Dermis microvascular lymphatic vessel endothelial cell (primary cell): ENCODE measurements at places on chromosomes 1 and 21.

DNA sequence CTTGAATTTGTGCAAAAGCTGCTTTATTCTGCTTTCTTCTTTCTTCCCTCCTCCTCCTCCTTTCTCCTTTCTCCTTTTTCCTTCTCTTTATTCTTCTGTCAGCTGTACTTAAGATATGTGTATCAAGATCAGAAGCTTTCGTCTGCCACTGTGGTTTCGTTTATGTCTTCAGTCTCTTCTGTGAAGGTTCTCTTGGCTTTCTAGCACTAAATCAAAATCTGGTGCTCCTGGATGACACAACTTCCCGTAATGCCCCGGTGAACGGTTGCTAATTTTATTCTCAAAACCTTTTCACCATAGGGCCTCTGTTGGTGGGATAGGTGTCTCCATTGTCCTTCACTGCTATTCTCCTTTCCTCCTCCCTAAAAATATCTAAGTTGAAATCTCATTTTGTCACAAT, 5.0 kb downstream of the ATF6 start:
- DNase-seq, result no peak

GRCh38 chr1:91725989-91726721, 159.8 kb downstream of the TGFBR3 start:
- DNase-seq, result peak; percentile 83

- no peak for DNase-seq
These were observed 104.2 kb upstream of the DMRTA2 start for GRCh38 chr1:50527249-50527986.

DNA sequence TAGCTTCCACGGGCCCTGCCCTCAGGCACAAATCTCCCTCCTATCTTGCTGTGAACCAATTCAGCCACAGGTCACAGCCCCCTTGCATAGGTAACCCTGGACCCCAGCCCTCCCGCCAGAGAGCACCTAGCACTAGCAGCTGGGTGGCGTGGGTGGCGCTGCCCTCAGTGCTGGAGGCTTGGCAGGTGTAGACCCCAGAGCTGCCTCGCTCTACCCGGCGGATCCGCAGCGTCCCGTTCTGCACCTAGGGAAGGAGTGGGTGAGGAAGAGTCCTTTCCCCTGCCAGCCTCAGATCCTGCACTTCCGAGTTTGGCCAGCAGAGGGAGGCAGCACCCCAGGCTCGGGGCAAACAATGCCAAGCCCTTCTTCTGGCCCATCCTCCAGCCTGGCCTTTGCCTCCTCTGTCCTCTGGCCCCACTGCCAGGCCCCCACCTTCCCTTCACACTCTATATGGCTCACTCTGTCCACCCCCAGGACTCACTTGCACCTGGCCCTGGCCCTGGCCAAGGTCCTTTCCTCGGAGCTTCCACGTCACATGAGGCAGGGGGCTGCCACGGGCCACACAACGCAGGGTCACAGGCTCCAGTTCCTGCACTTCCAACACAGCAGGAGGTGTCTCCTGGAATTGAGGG, 9.0 kb downstream of the IGSF9 start:
- DNase-seq, result peak; percentile 45

DNA sequence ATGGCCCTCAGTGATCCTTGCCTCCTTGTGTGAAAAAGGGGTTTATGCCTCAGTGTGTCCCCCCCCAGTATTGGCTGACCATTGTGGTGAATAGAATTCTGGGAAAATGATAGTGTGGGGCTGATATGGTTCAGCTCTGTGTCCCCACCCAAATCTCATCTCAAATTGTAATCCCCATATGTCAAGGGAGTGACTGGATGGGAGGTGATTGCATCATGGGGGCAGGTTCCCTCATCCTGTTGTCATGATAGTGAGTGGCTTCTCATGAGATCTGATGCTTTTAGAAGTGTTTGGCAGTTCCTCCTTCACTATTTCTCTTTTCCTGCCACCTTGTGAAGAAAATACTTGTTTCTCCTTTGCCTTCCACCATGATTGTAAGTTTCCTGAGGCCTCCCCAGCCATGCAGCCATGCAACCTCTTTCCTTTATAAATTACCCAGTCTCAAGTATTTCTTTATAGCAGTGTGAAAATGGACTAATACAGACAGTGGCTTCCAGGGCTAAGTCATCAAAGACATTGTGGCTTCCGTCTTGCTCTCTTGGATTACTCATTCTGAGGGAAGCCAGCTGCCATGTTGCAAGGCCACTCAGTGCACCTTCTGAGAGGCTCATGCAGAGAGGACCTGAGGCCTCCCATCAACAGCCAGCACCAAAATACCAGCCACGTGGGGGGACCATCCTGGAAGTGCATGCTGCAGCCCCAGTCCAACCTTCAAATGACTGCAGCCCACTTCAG, 40.6 kb upstream of the SOD1 start:
- DNase-seq, result no peak

DNA sequence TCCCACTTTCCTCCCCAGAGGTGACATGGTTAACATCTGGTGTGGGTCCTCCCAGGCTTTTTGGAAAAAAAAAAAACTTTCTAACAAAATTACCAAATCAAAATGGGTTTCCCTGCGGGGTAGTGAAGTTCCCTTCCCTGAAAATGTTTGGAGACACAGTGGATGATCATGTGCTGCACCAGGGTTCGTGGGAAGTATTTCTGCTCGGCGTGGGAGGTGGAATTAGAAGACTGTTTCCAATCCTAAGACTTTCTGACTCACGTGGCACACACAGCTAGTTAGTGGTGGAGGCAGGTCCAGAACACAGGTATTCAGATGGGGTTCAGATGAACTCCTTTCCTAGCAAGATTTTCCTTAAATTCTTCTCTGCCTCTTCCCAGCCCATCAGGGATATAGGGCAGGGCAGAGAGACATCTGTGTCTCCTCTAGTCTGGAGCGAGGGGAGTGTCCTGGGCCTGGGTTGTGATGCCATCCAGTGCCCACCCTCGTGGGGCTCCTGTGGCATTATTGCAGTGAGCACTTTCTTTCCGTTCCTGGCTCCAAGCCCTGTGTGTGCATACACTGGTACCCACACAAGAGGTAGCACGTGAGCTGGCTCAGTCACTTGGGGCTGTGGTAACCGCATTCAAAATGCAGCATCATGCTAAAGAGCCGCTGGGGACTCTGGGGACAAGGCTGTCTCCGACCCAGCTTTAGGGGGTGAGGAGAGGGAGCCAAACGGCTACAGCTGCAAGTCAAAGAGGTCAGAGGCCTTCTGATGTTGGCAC, 27.5 kb downstream of the KCNC4 start:
- DNase-seq, result no peak

DNA sequence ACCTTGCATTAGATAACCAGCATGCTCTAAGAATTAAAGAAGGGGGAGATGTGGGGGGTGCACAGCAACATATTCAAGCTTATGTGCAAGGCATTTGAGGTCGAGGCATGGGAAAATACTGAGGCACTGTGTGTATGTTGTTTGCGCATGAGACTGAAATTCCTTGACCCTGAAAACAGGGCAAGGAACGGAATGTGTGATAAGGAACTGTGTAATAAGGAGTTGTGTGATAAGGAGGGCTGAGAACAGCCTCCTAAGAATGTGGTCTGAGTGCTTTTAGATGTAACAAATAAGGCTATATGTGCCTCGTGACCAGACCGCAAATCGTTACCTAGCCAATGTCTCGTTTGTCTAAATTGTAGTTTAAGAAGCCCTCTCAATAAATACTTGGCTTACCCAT, 26.5 kb upstream of the ITLN1 start:
- DNase-seq, result no peak

- DNase-seq, result peak; percentile 57
These were observed 24.3 kb downstream of the AHCTF1 start for GRCh38 chr1:246907472-246907871.

GRCh38 chr1:223338811-223339746, 24.9 kb downstream of the SUSD4 start:
- DNase-seq, result no peak

DNA sequence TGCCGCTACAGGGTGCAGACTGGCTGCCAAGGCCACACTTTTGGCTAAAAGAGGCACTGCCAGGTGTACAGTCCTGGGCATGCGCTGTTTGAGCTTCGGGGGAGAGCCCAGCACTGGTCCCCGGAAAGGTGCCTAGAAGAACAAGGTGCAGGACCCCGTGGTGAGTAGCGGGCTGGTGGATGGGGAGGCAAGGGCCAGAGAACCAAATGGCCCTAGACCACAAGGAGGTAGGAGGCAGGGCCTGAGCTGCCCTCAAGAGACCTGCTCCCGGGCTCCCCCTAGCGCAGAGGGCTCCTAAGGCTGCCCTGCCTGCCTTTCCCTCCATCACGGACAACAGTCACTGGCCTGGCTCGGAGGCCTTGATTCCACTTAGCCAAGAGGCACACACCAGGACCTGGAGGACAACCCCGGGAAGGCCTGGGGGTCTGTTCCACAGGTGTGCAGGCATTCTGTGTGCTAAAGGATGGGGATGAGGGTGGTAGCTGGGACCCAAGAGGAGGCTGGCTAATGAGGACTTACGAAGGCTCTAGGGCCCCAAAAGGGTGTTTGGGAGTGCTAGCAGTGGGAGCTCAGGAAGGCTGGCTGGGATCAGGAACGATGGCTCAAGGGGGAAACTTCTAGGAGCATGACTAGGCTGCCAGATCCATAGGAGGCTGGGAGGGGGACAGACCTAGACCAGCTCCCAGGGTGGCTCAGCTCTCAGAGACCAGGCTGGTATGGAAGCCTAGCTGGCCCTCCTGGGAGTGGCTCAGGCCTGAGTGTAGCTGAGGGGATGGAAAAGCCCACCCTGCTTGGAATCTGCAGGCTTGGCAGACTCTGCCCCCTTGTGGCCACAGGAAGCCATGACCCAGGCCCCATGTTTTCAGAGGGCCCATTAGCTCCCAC, 742 bp downstream of the ARTN start:
- peak; percentile 22 for DNase-seq

GRCh38 chr1:206506405-206507283, 687 bp upstream of the RASSF5 start:
- DNase-seq, result no peak

DNA sequence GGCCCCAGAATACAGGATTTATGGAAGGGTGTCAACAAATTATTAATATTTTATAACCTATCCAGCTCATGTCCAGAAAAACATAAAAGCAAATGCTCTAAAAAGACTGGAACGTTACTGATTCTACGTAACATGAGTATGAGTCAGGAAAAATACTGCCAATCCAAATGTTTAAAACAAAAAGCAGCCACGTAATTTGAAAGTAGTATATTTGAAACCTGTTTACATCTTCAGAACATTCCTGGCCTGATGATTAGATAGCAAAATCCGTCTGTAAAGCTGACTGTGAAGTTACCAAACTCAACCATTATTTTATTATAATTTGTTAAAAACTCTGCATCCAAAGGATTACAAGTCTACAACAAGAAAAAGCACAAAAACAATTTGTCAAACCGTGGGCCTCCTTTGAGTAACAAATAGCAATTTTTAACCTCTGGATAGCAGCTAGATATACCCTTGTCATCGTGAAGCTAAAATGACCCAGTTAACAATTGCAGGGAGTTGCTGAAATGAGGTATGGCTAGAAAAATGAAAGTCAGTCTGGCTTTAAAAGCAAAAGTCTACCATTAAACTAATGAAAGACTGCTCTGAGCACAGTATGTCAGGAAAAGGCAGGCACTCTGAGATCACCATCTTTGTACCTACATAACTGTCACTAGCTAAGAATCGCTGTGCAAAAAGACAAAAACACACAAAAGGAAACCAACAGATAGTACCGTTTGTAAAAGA, 1.2 kb downstream of the UBR4 start:
- no peak for DNase-seq

GRCh38 chr1:47941609-47942239, 55.5 kb downstream of the TRABD2B start:
- DNase-seq, result no peak

DNA sequence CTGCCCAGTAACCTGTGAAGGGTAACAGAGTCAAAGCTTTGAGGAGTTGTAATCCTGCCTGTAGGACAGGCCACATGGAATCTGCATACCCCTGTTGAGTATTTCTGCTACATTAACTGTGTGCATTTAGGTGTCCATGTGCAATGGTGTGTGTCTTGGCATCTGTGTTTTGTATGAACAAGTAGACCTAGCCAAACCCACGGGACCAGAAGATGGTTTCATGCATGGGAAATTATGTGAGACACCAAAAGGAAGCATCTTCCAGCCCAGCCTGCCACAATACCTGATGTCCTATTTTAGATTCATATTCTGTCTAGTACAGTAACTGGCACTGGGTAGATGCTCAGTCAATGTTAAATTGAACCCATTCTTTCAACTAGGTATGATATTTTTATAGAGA, 70.8 kb upstream of the KCND3 start:
- no peak for DNase-seq

DNA sequence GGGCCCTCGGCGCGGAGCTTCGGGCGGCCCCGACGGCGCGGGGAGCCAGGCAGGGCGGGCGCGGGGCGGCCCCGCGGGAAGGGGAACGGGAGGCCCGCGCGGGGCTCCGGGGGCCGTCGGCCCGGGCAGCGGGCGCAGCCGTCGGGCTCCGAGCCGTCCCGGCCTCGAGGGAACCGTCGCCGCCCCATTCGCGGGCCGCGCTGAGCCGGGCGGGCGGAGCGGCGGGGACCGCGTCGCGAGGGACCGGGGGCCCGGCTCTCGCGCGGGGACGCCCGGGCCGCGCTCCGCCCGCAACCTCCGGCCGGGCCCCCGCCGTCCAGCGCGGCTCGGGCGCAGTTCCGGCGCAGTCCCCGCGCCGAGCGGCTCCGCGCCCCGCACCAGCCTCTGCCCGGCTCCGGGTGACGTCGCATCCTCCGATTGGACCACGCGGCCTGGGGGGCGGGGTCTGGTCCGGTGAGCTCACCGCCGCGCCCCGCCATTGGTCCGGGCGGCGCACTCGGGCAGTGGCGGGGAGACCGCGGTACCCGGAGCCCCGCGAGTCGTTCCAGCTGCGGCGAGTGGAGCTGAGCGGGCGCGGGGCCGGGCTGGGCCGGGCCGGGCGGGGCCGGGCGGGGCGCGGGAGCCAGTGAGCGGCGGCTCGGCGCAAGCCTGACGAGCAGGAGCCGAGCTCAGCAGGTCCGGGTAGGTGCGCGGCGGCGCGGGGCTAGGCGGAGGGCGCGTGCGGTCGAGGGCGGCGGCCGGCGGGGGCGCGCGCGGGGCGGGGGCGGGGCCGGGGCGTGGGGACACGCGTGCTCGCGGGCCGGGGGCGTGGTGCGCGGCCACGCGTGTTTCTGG, 66.7 kb upstream of the VAMP3 start:
- peak; percentile 62 for DNase-seq

- DNase-seq, result no peak
These were observed 16.1 kb downstream of the CD101 start for GRCh38 chr1:117017648-117018047.

GRCh38 chr1:176243746-176244145, 36.7 kb upstream of the COP1 start:
- DNase-seq, result no peak

- no peak for DNase-seq
These were observed 76.9 kb upstream of the KAZN start for GRCh38 chr1:14521622-14522021.

GRCh38 chr1:109827986-109828385, 64.3 kb upstream of the EPS8L3 start:
- no peak for DNase-seq
